ENCODE measurements at places on chromosomes 4 and X.

- DNase-seq: no peak
Measured at GRCh38 chr4:8605289-8605688, 12.7 kb downstream of the CPZ start.

- DNase-seq: no peak
Measured at GRCh38 chr4:164529486-164529885, 224.4 kb upstream of the SMIM31 start.

GRCh38 chrX:148314876-148315275 is 185.5 kb upstream of the AFF2 start:
- no peak for DNase-seq

DNA sequence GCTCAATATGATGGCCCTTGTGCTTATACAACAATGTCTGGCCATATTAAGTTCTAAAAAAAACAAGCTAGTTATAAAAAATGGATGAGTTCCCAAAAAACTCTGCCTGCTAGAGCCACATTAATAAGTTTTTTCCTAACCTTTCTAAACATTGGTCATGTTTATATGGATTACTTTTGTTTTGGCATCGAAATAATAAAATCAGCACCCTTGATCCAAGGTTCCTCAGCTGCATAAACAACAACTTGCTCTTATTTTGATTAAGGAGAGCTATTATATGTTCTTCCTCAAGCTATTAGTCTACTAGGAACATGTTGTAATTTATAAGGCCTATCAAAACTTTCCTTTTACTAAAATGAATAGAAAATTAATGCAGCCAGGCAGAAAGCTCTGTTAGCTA is 48.4 kb downstream of the UNC5C start:
- DNase-seq: no peak

DNA sequence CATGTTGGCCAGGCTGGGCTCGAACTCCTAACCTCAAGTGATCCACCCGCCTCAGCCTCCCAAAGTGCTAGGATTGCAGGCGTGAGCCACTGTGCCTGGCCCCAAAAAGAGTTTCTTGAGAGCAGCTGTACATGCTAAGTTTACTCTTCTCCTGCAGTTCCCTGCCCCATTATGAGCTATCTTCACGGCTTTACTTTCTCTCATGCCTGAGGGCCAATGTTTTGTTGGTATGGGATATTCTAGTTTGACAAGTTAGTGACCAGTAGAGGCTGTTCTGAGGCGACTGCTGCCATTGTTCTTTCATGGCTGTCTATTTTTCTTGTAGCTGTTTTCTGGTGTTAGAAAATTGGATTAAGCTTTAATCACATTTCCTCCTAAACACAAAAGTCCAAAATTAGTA is 78.0 kb upstream of the STX18 start:
- DNase-seq: no peak

DNA sequence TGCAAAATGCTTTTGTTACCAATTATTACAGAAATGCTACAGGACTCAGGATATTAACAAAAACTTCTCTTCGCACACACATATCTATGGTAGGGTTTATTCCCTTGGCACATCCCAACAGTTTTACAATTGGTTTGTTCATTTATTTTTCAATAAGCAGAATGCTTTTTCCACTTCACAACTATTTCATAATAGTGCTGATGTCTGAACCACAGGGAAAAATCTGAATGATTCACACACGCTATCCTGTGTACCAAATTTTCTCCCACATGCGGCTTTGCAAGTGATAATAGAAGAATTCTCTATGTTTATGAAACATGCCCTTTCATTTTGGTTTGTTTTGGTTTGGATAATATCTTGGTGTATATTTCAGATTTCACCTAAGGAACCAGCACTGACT is 725.7 kb upstream of the TENM3 start:
- no peak for DNase-seq

DNA sequence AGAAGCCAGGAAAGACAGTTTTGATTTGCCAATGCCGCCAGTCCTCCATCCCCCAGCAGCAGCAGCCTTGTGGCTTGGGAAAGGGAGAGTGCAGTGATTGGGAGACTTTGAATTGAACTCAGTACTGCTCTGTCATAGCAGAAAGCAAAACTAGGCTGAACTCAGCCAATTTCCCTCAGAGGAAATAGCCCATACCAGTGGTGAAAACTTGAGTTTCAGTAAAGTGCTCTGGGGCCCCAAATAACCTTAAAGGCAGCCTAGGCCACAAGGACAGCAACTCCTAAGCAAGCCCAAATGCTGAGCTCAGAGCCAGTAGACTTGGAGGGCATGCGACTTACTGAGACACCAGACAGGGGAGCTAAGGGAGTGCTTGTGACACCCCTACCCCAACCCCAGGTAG is 2.0 kb upstream of the PROM1 start:
- no peak for DNase-seq

DNA sequence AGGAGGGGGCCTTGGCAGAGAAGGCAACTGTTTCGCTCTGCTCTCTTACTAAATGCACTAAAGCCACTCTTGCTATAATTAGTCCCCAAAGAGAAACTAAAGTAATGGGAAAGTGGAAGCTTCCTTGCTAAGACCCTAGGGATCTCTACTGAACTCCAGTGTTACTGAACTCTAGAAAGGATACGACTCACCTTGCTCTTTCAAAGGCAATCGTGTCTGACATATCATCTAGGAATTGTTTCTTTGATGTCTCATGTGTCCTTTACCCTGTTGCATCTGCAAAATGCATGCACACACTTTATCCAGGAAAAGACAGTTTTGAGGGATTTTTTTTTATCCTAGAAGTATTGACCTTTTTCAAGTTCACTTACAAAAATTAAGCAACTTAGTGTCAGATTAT is 148.1 kb upstream of the FAM9B start:
- no peak for DNase-seq

DNA sequence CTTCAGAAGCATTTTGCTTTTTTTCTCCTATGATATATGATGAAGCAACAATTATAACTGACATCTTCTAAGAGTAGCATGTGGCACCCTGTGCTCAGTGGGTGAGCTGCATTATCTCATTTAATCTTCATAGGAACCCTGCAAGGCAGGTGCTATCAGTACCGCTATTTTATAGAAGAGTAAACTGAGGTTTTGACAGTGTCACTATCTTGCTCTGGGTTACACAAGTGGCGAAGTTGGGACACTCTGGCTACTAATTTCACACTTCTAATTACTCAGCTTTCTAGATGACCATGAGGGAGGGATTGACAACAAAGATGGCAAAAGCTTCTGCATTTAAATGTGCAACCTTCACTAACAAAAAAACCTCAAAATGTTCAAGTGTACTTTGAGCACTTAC is 76.9 kb upstream of the CAMK2D start:
- DNase-seq: no peak

- DNase-seq: no peak
Measured at GRCh38 chrX:154436374-154436982, 476 bp upstream of the GDI1 start.

DNA sequence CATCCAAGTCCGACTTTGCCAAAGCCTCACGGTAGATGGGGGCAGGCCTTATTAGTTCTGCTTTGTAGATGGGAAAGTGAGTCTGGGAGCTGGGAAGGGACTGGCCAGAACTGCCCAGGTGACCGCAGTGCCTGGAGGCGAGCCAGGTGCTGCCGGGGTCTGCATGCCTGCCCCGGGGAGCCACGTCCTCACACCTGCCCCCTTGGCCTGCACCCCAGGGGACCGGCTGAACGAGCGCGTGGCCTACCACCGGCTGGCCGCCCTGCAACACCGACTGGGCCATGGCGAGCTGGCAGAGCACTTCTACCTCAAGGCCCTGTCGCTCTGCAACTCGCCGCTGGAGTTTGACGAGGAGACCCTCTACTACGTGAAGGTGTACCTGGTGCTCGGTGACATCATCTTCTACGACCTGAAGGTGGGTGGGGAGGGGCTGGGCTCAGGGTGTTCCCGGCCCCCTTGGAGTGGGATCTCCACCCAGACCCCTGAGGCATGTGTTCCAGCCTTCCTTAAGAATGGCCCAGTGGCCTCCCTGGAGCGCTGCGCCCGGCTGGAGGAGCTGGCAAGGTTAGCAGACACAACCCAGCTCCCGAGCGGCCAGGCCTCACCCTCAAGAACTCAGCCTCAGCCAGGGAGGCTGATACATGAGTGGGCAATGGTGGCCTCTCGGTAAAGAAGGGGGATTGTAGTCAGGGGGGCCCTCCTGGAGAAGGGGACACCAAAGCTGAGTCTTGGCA is 32.1 kb upstream of the HTRA3 start:
- DNase-seq: no peak

DNA sequence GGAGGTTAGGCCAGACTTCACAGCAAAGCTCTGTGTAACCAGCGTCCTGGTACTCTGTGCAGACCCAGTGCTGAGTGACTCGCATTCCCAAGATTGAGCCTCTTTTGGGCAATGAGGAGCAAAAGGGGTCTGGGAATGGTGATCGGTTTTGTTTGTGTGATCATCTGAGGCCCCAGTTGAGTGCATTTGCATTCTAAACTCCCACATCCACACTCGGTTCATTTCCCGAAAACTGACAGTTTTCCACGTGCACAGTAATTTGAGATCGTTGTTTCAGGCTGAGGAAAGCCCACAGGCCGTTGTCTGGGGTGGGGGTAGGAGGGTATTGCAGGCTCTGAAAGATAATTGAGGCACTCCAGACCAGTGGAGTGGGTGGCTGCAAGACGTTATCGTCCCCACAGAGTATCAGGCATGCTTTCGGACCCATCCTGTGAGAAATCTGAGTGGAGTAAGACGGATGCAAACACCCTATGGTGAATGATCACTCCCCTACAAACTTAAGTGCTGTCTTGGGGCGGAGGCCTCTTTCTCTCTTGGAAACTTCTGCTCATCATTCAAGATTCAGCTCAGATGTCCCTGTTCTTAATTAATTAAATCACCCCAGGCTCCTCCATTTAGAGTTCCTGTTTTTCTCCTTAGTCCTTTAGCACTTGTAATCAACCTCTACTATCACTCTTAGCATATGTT is 96.1 kb downstream of the AFF1 start:
- DNase-seq: no peak

DNA sequence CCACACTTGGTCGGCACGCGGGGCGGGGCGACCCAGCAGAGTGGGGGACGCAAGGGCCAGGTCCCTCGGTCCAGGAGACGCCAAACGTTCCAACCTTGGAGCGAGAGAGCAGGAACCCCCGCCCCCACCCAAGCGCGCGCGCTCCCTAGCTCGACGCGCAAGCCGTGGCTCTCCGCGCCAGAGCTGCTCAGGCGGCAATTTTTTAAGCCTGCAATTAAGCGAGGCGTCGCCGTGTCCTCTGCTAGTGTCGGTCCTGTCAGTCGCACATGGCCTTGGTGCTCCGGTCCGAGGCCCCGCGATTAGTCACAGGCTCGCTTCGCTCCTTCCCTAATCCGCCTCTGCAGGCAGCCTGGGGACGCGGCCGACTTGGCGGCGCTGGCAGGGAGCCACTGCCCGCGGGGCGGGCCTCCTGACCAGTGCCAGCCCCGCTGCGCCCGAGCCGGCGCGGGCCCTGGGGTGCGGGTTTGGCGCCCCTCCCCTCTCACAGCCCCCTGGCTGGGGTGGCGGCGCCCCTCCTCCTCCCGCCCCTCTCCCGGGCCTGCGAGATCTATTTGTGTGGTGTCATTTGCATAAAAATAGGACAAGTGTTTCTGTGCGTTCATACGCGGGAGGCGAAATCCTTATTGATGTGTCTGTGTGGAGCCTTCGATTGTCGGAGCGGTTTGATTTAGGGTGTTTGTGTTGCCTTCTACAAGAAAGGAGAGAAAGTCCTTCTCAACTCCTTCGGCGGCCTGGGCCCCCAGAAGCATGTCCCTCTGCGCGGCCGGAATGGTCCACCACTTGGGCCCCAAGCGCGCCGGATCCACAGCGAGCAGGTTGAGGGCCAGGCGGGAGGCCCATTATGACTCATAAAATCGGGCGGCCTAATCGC is 9.8 kb upstream of the BCOR start:
- DNase-seq: no peak

DNA sequence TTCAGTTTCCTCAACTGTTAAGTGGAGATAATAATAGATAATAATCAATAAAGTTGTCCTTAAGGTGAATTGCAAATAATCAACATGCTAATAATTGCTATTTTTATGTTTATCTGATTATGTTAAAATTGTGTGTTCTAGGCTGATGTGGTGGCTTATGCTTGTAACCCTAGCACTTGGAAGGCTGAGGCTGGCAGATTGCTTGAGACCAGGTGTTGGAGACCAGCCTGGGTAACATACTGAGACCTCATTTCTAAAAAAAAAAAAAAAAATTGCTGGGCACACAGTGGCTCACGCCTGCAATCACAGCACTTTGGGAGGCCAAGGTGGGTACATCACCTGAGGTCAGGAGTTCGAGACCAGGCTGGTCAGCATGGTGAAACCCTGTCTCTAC is 175.2 kb downstream of the GC start:
- DNase-seq: no peak

DNA sequence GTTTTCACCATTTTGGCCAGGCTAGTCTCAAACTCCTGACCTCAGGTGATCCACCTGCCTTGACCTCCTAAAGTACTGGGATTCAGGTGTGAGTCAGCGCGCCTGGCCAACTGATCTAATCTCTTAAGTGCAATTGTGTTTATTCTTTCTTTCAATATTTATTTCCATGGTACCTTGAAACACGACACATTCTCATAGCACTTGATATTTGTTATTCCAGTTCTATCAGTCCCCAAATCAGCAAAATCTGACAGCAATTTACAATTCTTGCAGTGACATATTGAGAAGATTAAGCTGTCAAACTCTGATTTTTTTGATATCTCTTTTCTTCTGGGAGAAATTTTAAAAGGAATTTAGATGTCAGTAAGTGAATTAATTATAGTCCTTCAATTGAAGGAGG is 218.1 kb upstream of the FAT4 start:
- DNase-seq: no peak

- no peak for DNase-seq
Measured at GRCh38 chrX:12352922-12353321, 214.6 kb downstream of the FRMPD4 start.

- DNase-seq: no peak
Measured at GRCh38 chr4:1871471-1872021, 353 bp downstream of the NSD2 start.

DNA sequence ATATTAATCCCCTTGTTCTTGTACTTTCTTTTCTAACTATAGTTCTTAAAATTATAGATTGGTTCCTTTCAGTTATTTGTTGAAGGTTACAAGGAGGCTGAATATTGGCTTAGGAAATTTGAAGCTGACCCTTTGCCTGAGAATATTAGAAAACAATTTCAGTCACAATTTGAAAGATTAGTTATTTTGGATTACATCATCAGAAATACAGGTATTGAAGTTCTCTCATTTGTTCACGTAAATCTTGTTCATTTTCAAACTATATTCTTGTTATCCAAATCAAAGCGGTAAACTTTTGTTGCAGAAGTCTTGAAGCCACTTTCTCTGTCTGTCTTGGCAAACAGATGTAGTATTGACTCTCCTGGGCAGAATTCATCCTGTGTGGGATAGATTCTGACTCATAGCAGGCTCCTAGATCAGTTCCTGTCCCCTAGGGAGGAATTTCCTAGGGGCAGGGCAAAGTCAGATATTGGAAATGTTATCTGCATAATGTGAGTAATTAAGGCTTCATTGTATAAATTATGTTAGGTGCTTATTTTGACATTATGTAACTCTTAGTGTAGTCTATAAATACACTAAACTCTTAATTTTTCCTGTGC is 25.2 kb downstream of the PI4K2B start:
- no peak for DNase-seq

DNA sequence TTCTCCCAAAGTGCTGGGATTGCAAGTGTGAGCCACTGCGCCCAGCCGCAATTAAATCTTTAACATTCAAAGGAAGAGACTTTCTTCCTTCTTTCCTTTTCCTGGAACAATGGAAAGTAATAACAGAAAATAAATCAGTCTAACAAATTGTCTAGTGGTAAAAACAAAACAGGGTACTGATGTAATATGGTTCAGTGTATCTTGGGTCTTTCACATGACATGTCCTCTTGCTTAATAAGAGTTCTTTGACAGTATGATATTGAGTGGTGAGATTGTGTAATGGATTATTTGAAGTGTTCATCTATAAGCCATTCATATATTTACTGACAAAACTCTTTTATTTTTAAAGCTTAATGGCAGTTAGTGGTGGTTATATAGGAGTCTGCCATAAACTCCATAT is 256.6 kb downstream of the SPRY1 start:
- DNase-seq: no peak
